ENCODE measurements at places on chromosomes 6 and 20. TPM values are rescaled to one million over a fixed set of nuclear protein-coding genes. Genes with fewer than 3 reads are reported as not detected.

GRCh38 chr6:138250513-138251247, 32.4 kb upstream of the PBOV1 start:
- no peaks in the 10 kb centered on the region for H3K36me3 ChIP-seq
- no peaks in the 10 kb centered on the region for H3K4me1 ChIP-seq
- no peaks in the 10 kb centered on the region for H3K27me3 ChIP-seq
- no peak overlapping the region for H3K4me3 ChIP-seq

GRCh38 chr6:153588330-153588729, 450.7 kb upstream of the OPRM1 start:
- no peak overlapping the region for H3K4me3 ChIP-seq
- no peaks in the 10 kb centered on the region for H3K36me3 ChIP-seq
- H3K27ac ChIP-seq, result no peak overlapping the region
- peaks cover 20% of the 10 kb centered on the region for H3K4me1 ChIP-seq

- H3K4me3 ChIP-seq, result no peak overlapping the region
- no peak for DNase-seq
- no peak overlapping the region for H3K27ac ChIP-seq
- peaks cover 28% of the 10 kb centered on the region for H3K27me3 ChIP-seq
- H3K36me3 ChIP-seq, result no peaks in the 10 kb centered on the region
- peaks cover 6% of the 10 kb centered on the region for H3K4me1 ChIP-seq
Observed at GRCh38 chr20:44034451-44034850, 119.8 kb downstream of the TOX2 start.

GRCh38 chr6:26545627-26546026, 7.5 kb downstream of the HMGN4 start:
- no peaks in the 10 kb centered on the region for H3K27me3 ChIP-seq
- H3K36me3 ChIP-seq, result peaks cover 65% of the 10 kb centered on the region
- no peak overlapping the region for H3K4me3 ChIP-seq
- H3K4me1 ChIP-seq, result peaks cover 2% of the 10 kb centered on the region
- no peak overlapping the region for H3K27ac ChIP-seq

Gene DCDC2
- total RNA-seq, result not detected

Gene SPTLC3
- 20.3 TPM for total RNA-seq
